ENCODE measurements at places on chromosomes 12 and 14.

GRCh38 chr12:2389079-2389790 lies 336.4 kb downstream of the CACNA1C start:
- no peak for DNase-seq

GRCh38 chr12:3432176-3432742 lies 58.7 kb upstream of the PRMT8 start:
- DNase-seq = no peak

GRCh38 chr14:70981000-70981952 lies 74.0 kb downstream of the PCNX1 start:
- DNase-seq = no peak

- DNase-seq = no peak
These were observed 34.6 kb downstream of the XRCC3 start for GRCh38 chr14:103680491-103681231.

DNA sequence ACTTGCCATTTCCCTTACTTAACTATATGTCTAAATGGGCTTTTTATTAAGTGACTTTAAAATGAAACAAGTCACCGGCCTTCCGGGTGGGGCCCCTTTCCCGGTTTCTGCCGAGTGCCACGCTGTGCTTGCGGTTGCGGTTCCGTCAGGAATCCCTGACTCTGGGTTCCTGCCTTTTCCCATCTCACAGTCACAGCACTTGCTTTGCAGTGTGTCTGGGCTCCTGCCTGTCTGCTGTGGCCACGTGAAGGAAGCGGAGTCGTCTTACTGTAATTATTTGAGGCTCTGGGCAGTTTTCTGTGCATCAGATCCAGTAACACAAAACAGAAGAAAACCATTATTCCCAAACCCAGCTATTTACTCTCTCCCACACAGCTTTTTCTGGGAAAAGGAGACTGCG lies 44.0 kb upstream of the FRMD6 start:
- peak; percentile 57 for DNase-seq

- DNase-seq = no peak
These were observed 15.6 kb downstream of the DTX1 start for GRCh38 chr12:113072136-113072535.

- no peak for DNase-seq
These were observed 1206.6 kb upstream of the TMEM132C start for GRCh38 chr12:127060310-127060847.

GRCh38 chr12:48925304-48926011 lies at the start of gene FKBP11:
Gene FKBP11, minus strand, starts transcription at chr12:48925492. Its CDS starts 64 bp downstream, at chr12:48925428.
- peak; percentile 60 for DNase-seq

- DNase-seq = no peak
These were observed 75.6 kb downstream of the MED13L start for GRCh38 chr12:116201908-116202307.

GRCh38 chr12:4303750-4304149 lies 17.3 kb upstream of the TIGAR start:
- no peak for DNase-seq

GRCh38 chr12:127399451-127399850 lies 867.5 kb upstream of the TMEM132C start:
- no peak for DNase-seq

GRCh38 chr12:9793779-9794395 lies 33.2 kb upstream of the CD69 start:
- no peak for DNase-seq

GRCh38 chr12:124224535-124225110 lies 70.3 kb upstream of the RFLNA start:
- no peak for DNase-seq

- DNase-seq = peak; percentile 39
These were observed 233.5 kb downstream of the EFCAB11 start for GRCh38 chr14:89720741-89721729.

GRCh38 chr12:46224386-46224785 lies 44.5 kb downstream of the SLC38A1 start:
- peak; percentile 88 for DNase-seq

DNA sequence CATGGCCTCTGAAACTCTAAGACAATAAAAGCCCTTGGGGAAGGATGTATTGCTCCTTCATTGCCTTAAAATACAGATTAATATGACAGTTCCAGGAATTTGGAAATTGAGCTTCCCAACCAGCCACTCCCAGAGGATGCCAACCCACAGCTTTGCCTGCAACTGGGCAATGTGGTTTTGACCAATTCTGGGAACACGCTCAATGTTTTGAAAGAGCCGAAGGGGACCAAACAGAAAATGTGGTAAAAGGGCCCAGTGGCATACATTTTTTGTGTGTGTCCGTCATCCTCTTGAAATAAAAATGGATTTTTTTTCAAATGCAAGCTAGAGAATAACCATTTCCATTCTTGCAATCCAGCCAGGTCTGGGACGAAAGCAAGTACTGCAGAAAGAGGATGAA lies 88.3 kb upstream of the PLEKHG7 start:
- DNase-seq = no peak

- no peak for DNase-seq
These were observed 13.0 kb upstream of the NUP107 start for GRCh38 chr12:68673788-68674187.

DNA sequence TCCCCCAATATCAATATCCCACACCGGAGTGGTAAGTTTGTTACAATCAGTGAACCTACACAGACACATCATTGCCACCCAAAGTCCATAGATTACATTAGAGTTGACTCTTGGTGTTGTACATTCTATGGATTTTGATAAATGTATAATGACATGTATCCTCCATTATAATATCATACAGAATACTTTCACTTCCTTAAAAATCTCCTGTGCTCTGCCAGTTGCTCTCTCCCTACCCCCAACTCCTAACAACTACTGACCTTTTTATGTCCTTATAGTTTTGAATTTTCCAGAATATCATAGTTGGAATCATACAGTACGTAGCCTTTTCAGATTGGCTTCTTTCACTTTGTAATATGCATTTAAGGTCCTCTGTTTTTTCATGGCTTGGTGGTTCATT lies 48.4 kb downstream of the SLC4A8 start:
- DNase-seq = no peak

GRCh38 chr14:33343016-33343415 lies 404.3 kb downstream of the NPAS3 start:
- no peak for DNase-seq

DNA sequence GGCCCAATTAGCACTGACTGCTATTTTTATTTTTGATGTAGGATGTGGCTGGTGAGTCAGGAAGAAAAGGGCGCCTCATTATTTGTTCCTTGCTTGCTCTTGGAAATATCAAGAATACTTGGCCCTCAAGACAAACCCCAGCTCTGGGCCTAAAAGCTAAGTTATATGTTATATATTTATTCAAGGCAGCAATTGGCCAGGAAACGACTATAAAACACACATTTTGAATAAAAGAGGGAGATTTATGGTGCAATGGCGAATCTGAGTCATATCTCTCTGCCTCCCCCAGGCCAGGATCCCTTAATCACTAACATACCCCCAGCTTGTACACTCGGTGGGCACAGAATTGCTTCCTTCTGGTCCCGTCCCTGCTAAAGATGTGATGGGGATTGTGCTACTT lies 63.3 kb downstream of the TBX5 start:
- no peak for DNase-seq

GRCh38 chr12:101010896-101011295 lies 199.1 kb downstream of the SLC5A8 start:
- no peak for DNase-seq

- peak; percentile 84 for DNase-seq
These were observed 2.4 kb downstream of the ABCB9 start for GRCh38 chr12:122963941-122964265.

DNA sequence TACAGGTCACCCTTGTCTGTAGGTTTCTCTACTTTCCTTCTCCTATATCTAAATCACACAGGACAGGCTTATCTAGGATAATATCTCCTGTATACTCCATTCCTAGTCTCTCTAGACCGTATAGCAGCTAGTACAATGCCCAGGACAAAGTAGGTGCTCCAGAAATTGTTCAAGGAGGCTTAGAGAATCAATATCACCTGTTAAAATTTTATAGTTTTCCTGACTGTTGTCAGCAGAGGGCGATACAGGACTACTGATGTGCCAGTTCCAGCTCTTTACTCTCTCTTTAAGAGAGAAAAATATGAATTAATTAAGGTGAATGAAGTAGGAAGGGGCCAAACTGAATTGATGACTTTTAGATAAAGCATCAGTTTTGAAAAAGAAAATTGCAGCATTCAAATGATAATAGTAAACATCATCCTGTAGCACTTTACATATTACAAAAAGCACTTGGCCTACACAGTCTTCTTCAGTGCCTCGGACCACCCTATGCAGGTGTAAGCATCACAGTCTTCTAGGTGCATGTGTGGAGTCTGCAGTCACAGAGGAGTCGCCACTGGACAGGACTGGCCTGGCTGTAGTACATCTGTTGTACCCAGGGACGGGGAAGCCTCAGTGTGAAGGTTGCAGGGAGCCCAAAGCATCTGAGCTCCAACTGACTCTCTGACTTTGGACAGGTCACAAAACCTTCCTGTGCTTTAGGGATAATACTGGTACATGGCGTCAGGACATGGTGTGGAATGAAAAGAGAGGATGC lies 61.9 kb upstream of the MAX start:
- DNase-seq = peak; percentile 74

DNA sequence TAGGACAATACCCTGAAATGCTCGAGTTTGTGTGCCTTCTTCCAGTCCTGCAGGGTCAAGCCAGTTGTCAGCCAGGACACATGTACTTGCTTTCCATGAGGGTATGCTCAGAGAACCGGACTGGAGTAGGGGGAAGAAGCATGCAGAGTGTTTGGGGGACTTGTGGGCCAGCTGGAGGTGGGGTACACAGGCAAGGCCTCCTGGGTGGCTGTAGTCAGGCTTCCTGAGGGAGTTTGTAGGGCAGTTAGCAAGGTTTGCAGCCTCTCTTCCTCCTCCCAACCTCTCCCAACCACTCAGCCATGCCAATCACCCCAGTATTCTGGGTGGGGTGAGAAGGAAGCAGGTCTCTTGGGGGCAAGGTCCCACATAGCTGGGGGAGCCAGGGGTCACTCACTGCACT lies 47.0 kb upstream of the RHOJ start:
- DNase-seq = no peak

All from tongue (tissue), 3 donors.